CD4-positive, alpha-beta T cell treated with Interleukin-15 for 4 hours (primary cell): ENCODE measurements at places on chromosomes 12 and 14.
A peak's percentile ranks its signal among the peaks of the same experiment; 100 is the strongest.

DNA sequence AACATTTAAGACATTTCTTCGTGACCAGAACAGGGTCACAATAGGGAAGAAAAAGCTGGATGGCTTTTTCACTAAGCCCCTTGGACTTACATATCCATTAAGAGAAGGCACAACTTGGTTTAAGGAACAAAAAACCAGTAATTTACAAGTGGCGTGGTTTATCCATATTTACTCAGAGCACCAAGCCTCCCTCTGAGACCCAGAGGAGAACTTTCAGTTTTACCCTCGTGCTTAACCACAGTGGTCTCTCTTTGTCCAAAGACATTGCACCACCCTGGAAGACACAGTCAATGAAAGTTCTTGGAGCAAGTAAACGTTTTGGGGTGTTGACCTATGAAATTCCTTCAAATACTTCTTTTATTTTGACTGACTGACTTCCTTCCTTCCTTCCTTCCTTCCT is 52.5 kb downstream of the SSPN start:
- DNase-seq: no peak

- DNase-seq: no peak
Measured at GRCh38 chr12:68397566-68398158, 65.5 kb upstream of the MDM1 start.

DNA sequence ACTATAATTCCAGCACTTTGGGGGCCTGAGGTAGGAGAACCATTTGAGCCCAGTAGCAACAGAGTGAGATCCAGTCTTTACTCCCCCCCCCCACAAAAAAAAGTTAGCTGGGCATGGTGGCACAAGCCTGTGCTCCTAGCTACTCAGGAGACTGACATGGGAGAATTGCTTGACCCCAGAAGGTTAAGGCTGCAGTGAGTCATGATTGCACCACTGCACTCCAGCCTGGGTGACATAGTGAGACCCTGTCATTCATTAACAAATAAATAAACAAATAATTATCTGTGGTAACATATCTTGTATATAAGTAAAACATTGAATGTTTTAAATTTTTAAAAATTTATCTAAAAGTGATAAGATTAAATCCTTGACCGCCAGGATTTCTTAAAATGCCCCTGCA is 4.8 kb downstream of the ENTPD5 start:
- no peak for DNase-seq

GRCh38 chr12:94147991-94148738 is at the start of gene PLXNC1:
Gene PLXNC1 (plus strand): TSS chr12:94148577. CDS start chr12:94148972, 395 bp downstream.
- peak; percentile 71 for DNase-seq

DNA sequence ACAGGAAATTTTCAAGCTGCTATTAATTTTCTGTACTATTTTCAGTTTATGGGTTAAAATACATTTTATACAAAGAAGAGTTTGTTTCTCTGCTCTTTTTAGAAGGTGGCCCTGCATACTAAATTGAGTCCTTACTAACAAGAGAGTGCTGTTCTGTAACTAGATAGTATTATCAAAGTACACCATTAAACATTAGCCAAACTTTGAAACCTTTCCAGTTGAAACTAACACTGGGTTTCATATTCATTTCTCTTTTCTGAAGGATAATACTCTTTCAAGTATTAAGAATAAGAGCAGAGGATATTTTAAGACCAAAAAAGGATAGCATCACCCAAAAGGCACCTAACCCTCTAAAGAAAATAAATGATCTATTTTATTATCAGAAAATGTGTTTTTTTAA is 47.2 kb downstream of the PEBP1 start:
- DNase-seq: no peak

GRCh38 chr14:30240018-30240417 is 312.4 kb upstream of the PRKD1 start:
- no peak for DNase-seq

DNA sequence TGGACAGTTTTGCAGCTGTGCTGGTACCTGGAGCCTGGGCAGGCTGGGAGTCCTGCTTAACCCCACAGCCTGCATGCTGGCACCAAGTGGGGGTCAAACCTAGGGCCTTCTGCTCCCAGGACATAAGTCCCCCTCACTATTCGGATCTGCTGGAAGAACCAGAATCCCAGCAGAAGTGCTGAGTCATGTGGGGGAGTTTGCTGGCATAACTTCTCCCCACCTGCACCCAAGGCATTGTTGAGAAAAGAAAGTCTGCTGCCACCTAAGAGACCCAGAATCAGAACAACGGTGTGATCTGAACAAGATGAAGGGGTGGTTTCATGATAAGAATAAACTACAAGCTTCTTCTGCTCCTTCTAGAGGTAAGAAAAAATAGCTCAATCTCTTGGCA is 102.7 kb downstream of the RBM19 start:
- DNase-seq: no peak

GRCh38 chr14:94378527-94379290 is 9.7 kb downstream of the SERPINA1 start:
- DNase-seq: no peak

- DNase-seq: no peak
Measured at GRCh38 chr12:52254180-52254964, 20.1 kb upstream of the KRT86 start.

GRCh38 chr14:70981000-70981952 is 74.0 kb downstream of the PCNX1 start:
- DNase-seq: peak; percentile 50
